ENCODE measurements at places on chromosomes 11 and 22. TPM values are rescaled to one million over a fixed set of nuclear protein-coding genes. Genes with fewer than 3 reads are reported as not detected.

SYT9 gene
- total RNA-seq: 2.2 TPM

DNAJB13 gene
- 1.9 TPM for total RNA-seq

RASSF7 gene
- 49.4 TPM for total RNA-seq

MRGPRF gene
- 53.3 TPM for total RNA-seq

NXPE1 gene
- total RNA-seq: 3.0 TPM
